ENCODE measurements at places on chromosomes 7 and 10.

DNA sequence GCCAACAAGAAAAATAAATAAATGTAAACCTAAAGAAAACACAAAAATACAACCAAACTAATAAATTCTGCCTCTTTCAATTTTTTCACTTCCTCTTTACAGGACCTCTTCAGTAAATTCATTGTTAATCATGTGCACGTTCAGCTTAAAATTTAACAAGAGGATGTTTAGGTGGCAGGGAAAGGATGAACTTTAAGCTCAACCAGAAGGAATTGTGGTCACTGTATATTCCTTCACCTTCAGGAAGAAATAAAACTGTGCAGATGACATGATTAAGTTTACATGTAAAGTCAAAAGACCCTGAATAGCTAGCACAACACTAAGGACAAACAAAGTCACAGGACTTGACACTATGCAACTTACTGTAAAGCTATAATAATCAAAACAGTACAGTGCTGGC is 33.0 kb downstream of the KIF5B start:
- no peaks in the 10 kb centered on the region for H3K4me1 ChIP-seq
- DNase-seq = no peak
- peaks cover 76% of the 10 kb centered on the region for H3K36me3 ChIP-seq
- H3K4me3 ChIP-seq = no peak overlapping the region
- peak overlapping the region; percentile 73 for H3K27ac ChIP-seq

- H3K27ac ChIP-seq = no peak overlapping the region
- H3K36me3 ChIP-seq = no peaks in the 10 kb centered on the region
- peak; percentile 77 for DNase-seq
- peaks cover 8% of the 10 kb centered on the region for H3K4me1 ChIP-seq
These were observed 105.6 kb upstream of the COL1A2 start for GRCh38 chr7:94289071-94289470.

GRCh38 chr7:71925663-71926062 is 486.5 kb downstream of the CALN1 start:
- H3K4me1 ChIP-seq = no peaks in the 10 kb centered on the region
- H3K27me3 ChIP-seq = no peaks in the 10 kb centered on the region
- DNase-seq = peak; percentile 51
- H3K4me3 ChIP-seq = no peak overlapping the region
- peaks cover 13% of the 10 kb centered on the region for H3K36me3 ChIP-seq
- H3K27ac ChIP-seq = no peak overlapping the region

- no peak overlapping the region for H3K27ac ChIP-seq
- no peaks in the 10 kb centered on the region for H3K27me3 ChIP-seq
- no peaks in the 10 kb centered on the region for H3K36me3 ChIP-seq
- H3K4me1 ChIP-seq = peaks cover 7% of the 10 kb centered on the region
- no peak for DNase-seq
These were observed 1247.1 kb downstream of the GATA3 start for GRCh38 chr10:9301554-9301953.

DNA sequence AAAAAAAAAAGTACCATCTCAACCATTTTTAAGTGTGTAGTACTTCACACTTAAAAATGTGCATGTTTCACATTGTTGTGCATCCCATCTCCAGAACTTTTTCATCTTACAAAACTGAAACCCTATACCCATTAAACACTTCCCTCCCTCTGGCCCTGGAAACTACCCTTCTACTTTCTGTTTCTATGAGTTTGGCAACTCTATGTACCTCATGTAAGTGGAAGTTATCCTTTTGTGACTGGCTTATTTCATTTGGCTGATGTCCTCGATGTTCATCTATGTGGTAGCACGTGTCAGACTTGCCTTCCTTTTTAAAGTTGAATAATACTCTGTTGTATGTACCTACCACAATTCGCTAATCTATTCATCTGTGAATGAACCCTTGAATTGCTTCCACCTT is 12.2 kb downstream of the KCNMA1 start:
- H3K4me3 ChIP-seq = no peak overlapping the region
- peaks cover 24% of the 10 kb centered on the region for H3K4me1 ChIP-seq
- H3K27ac ChIP-seq = no peak overlapping the region
- no peak for DNase-seq
- H3K27me3 ChIP-seq = no peaks in the 10 kb centered on the region

DNA sequence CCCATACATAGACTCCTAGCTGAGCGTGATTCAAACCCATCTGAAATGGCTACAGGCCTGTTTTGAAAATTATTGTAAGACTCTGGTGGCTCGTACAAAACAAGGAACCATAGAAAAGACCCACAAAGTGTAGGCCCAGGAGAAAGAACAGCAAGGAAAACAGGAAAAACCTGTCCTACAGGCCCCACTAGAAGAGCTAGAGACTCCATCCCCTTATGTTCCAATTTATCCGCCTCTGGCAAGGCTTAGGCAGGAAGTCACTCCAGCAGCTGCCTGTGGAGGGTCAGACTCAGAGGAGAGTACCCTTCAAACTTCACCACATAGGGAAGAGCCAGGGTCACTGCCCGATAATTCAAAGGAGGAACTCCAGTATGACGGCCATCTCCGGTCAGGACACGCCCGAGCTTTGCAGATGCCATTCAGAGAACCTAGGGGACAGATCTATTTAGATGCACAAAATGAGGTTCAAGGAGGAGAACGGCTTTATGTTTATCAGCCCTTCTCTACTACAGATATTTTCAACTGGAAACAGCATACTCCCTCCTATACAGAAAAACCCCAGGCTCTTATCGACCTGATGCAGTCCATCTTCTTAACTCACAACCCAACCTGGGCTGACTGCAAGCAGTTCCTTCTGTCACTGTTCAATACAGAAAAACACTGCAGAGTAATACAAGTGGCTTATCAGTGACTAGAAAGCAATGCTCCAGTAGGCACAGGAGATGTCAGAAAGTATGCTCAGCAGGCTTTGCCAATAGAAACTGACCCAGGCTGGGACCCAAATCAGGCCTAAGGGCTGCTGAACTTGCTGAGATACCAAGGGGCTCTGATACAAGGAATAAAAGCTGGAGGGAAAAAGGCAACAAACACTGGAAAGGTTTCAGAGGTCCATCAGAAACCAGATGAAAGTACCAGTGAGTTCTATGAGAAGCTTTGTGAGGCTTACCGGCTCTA is 8.6 kb upstream of the ZNF33B start:
- peaks cover 4% of the 10 kb centered on the region for H3K27me3 ChIP-seq
- peaks cover 20% of the 10 kb centered on the region for H3K4me1 ChIP-seq
- H3K4me3 ChIP-seq = no peak overlapping the region
- H3K27ac ChIP-seq = no peak overlapping the region
- DNase-seq = no peak

DNA sequence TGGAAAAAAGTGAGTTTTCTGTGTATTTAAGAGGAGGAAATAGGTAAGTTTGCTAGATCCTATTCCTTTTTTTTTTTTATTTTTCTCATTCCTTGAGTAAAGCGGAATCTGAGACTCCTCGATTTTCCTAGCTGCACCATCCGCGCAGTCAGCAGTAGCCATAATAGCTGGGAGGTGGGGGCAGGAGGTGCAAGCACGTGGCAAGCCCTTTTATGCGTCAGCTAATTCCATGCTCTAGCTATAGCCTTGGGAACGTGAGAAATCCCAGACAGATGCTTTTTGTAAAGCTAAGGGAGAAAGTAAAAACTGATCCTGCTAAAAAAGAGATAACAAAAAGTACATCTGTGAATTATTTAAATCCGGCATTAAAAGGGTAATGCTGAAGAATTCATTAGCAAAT is 33.2 kb upstream of the TPK1 start:
- no peaks in the 10 kb centered on the region for H3K36me3 ChIP-seq
- no peaks in the 10 kb centered on the region for H3K27me3 ChIP-seq
- H3K4me3 ChIP-seq = no peak overlapping the region
- DNase-seq = no peak
- H3K4me1 ChIP-seq = peaks cover 7% of the 10 kb centered on the region
- H3K27ac ChIP-seq = no peak overlapping the region

- no peaks in the 10 kb centered on the region for H3K4me1 ChIP-seq
- H3K4me3 ChIP-seq = no peak overlapping the region
- no peaks in the 10 kb centered on the region for H3K27me3 ChIP-seq
- no peak overlapping the region for H3K27ac ChIP-seq
- H3K36me3 ChIP-seq = no peaks in the 10 kb centered on the region
These were observed 297.0 kb downstream of the PHTF2 start for GRCh38 chr7:78095549-78095948.

- H3K4me1 ChIP-seq = peaks cover 36% of the 10 kb centered on the region
- no peak overlapping the region for H3K4me3 ChIP-seq
- no peak overlapping the region for H3K27ac ChIP-seq
- peaks cover 12% of the 10 kb centered on the region for H3K36me3 ChIP-seq
These were observed 95.3 kb downstream of the KAT6B start for GRCh38 chr10:74921744-74922143.

- peaks cover 53% of the 10 kb centered on the region for H3K4me1 ChIP-seq
- H3K4me3 ChIP-seq = peak overlapping the region; percentile 60
- DNase-seq = no peak
- peaks cover 91% of the 10 kb centered on the region for H3K27me3 ChIP-seq
These were observed 2.4 kb upstream of the EBF3 start for GRCh38 chr10:129966370-129966888.

DNA sequence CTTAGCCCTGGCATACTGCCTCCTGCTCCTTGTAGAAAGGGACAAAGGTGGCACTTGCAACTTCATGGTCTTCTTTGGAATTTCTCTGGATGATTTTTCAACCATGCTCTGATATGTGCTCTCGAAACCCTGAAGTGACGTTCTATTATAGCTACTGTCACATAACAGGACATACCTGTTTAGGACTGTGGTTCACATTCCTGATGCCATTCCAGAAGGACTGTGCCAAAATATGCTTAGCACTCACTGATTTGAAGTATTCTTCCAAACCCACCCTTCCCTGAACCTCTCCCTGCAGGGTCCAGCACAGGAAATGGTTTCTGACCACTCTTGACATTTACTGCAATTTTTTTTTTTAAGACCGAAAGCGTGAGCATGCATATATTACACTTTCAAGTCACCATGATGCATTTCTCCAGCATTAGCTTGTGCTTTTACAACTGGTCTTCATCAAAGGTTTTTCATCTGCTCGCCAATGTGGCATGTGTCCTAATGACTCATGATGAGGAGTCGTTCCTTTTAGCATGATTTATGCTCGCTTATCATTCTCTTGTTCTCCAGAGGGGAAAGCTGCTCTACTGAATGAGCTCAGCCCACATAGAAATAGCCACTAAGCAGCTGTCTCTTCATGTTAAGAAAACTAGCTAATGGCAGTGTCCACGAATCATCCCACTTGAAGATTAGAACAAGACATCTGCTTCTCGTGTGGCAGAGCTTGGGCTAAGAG is 135.2 kb downstream of the ADAM12 start:
- DNase-seq = no peak
- no peaks in the 10 kb centered on the region for H3K27me3 ChIP-seq
- H3K36me3 ChIP-seq = peaks cover 7% of the 10 kb centered on the region
- no peak overlapping the region for H3K27ac ChIP-seq

- no peaks in the 10 kb centered on the region for H3K36me3 ChIP-seq
- peaks cover 28% of the 10 kb centered on the region for H3K4me1 ChIP-seq
- H3K27me3 ChIP-seq = no peaks in the 10 kb centered on the region
- H3K27ac ChIP-seq = no peak overlapping the region
These were observed 144.0 kb upstream of the MKLN1 start for GRCh38 chr7:131183611-131184119.

GRCh38 chr10:123429706-123430221 is 236.4 kb upstream of the GPR26 start:
- DNase-seq = no peak
- no peaks in the 10 kb centered on the region for H3K36me3 ChIP-seq
- no peak overlapping the region for H3K27ac ChIP-seq
- no peaks in the 10 kb centered on the region for H3K27me3 ChIP-seq
- H3K4me3 ChIP-seq = no peak overlapping the region
- peaks cover 40% of the 10 kb centered on the region for H3K4me1 ChIP-seq

GRCh38 chr7:43693687-43694398 is 35.5 kb downstream of the COA1 start:
- peaks cover 27% of the 10 kb centered on the region for H3K4me1 ChIP-seq
- DNase-seq = no peak
- no peak overlapping the region for H3K27ac ChIP-seq
- H3K36me3 ChIP-seq = no peaks in the 10 kb centered on the region
- H3K27me3 ChIP-seq = no peaks in the 10 kb centered on the region
- H3K4me3 ChIP-seq = no peak overlapping the region

GRCh38 chr7:141012696-141013344 is 1.9 kb downstream of the MRPS33 start:
- no peak for DNase-seq
- peaks cover 23% of the 10 kb centered on the region for H3K4me1 ChIP-seq
- H3K36me3 ChIP-seq = peaks cover 13% of the 10 kb centered on the region
- H3K27me3 ChIP-seq = peaks cover 4% of the 10 kb centered on the region
- H3K27ac ChIP-seq = peak overlapping the region; percentile 23

DNA sequence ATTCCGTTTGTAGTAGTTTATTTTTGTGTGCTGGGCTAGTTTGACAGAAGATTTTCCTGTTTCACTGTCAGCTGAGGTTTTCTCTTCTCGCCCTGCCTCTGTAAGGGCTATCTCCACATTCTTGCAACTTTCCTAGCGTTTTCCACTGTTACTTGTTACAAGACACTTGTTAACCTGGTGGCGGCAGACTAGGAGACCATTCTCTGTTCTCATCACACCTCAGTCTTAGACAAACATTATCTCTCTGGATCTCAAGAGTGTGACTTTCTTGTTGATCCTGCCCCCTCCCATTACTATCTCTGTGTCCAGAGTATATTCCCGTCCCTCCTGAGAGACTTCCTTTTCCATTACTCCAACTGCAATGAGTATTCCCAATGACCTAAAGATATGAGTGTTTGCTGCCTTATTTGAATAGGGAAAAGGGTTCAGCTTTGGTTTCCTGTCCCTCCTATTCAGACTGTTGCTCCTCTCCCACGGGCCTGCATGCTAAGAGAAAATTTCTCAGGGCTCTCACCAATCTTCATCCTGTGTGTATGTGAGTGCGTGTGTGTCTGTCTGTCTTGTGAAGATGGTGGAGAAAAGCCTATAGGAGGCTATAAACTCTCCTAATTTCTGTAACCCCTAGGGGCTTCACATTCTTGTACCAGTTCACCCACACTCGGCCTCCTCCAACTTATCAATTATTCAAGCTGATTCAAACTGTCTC is 722.4 kb upstream of the POT1 start:
- H3K36me3 ChIP-seq = no peaks in the 10 kb centered on the region
- H3K27me3 ChIP-seq = no peaks in the 10 kb centered on the region
- no peak overlapping the region for H3K4me3 ChIP-seq
- no peak for DNase-seq
- peaks cover 18% of the 10 kb centered on the region for H3K4me1 ChIP-seq

- H3K27me3 ChIP-seq = no peaks in the 10 kb centered on the region
- H3K27ac ChIP-seq = no peak overlapping the region
- H3K36me3 ChIP-seq = no peaks in the 10 kb centered on the region
- DNase-seq = no peak
- no peak overlapping the region for H3K4me3 ChIP-seq
These were observed 229.3 kb upstream of the PRSS58 start for GRCh38 chr7:142487124-142487523.

DNA sequence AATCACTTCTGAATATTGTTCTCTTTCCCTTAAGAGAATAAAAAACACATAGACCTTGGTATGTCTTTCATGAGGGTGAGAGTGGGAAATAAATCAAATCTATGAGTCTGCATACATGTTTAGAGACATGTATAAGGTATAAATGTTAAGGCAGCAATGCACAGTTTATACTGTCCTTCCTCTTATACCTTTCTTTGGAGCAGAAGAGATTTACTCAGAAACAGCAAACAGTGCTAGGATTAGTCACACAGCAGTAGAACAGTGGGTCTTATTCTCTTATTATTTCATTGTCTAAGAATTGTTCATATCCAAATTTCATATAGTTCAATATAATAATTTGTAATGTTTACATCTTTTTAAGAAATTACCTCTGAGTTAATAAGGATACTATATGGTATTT is 126.7 kb upstream of the TMEM196 start:
- H3K27me3 ChIP-seq = peaks cover 21% of the 10 kb centered on the region
- peaks cover 61% of the 10 kb centered on the region for H3K36me3 ChIP-seq
- H3K27ac ChIP-seq = no peak overlapping the region

- no peaks in the 10 kb centered on the region for H3K27me3 ChIP-seq
- no peak overlapping the region for H3K4me3 ChIP-seq
- no peak for DNase-seq
- H3K4me1 ChIP-seq = no peaks in the 10 kb centered on the region
These were observed 174.7 kb downstream of the GATA3 start for GRCh38 chr10:8229153-8229552.

Measured in WTC11 (cell line).